Vagina (tissue), 2 donors: ENCODE measurements at places on chromosomes 7 and 10.

DNA sequence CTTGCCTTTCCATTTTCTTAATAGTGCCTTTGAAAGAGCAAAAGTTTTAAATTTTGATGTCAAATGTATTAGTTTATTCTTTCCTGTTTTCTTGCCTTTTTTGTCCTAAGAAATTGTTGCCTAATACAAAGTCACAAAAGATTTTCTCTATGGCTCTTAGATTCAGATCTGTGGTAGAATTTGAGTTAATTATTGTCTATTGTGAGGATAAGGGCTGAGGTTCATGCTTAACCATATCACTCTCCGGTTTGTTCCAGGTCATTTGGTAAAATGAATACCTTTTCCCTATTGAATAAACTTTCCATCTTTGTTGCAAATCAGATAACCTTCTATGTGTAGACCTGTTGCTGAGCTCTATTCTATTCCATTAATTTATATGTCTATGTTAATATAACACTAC, 96.0 kb downstream of the NOD1 start:
- H3K27ac ChIP-seq = no peak overlapping the region
- no peak overlapping the region for H3K4me3 ChIP-seq
- no peak for DNase-seq
- H3K36me3 ChIP-seq = no peaks in the 10 kb centered on the region
- no peaks in the 10 kb centered on the region for H3K4me1 ChIP-seq

DNA sequence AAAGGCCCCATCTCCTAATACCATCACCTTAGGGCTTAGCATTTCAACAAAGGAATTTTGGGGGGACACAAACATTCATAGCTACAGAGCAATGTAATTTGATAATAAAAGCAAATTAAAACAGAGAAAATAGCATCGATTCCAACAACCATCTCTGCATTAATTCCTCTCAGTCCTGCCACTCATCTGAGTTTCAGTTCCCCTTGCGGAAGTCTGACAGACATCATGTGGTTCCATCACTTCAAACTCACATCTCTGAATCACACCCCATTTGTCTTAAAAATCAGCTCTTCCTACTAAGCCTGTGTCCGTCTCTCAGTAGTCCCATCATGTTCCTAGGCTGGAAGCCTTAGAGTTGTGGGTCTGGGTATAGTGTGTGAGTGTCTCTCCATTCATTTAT, 3.6 kb downstream of the ADCK2 start:
- peaks cover 33% of the 10 kb centered on the region for H3K4me1 ChIP-seq
- no peak for DNase-seq
- no peak overlapping the region for H3K27ac ChIP-seq
- H3K36me3 ChIP-seq = peaks cover 7% of the 10 kb centered on the region

- H3K36me3 ChIP-seq = no peaks in the 10 kb centered on the region
- no peak overlapping the region for H3K4me3 ChIP-seq
- no peak for DNase-seq
- H3K27ac ChIP-seq = no peak overlapping the region
- H3K4me1 ChIP-seq = peaks cover 21% of the 10 kb centered on the region
Measured at GRCh38 chr10:117342641-117343040, 32.6 kb downstream of the PDZD8 start.

- no peaks in the 10 kb centered on the region for H3K4me1 ChIP-seq
- H3K4me3 ChIP-seq = no peak overlapping the region
- no peak overlapping the region for H3K27ac ChIP-seq
- no peak for DNase-seq
- H3K27me3 ChIP-seq = no peaks in the 10 kb centered on the region
- H3K36me3 ChIP-seq = peaks cover 17% of the 10 kb centered on the region
Measured at GRCh38 chr7:141624763-141625162, 73.6 kb downstream of the AGK start.

- no peaks in the 10 kb centered on the region for H3K27me3 ChIP-seq
- no peaks in the 10 kb centered on the region for H3K36me3 ChIP-seq
- no peak for DNase-seq
- peaks cover 6% of the 10 kb centered on the region for H3K4me1 ChIP-seq
- no peak overlapping the region for H3K4me3 ChIP-seq
- H3K27ac ChIP-seq = no peak overlapping the region
Measured at GRCh38 chr7:47225387-47226131, 356.4 kb downstream of the TNS3 start.

DNA sequence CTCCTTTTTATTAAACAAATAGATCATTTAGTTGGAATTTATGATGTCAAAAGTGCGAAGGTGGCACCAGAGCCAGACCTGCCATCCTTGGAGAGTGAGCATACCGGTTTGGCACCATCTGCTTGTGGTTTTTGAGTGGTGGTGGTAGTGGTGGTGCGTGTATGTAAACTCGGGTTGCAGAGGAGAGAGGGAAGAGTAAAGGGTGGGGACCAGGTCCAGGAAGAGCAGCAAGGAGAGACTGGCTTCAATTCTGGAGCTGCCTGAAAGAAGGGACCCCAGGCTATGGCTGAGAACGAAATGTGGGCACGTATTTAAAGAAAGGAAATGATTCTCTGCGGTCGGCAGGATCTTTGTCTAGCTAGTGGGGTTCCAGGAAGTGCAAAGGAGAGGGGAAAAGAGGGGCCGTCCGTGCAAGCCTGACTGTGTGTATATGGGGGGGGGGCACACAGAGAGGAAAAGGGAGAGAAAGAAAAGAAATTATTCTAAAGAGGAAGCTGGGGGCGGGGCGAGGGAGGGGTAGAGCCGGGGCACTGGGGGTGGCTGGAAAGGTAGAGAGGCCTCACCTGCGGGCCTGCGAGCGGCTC, 448 bp upstream of the GOLGA7B start:
- DNase-seq = no peak
- no peaks in the 10 kb centered on the region for H3K27me3 ChIP-seq
- H3K27ac ChIP-seq = no peak overlapping the region
- no peaks in the 10 kb centered on the region for H3K36me3 ChIP-seq
- H3K4me3 ChIP-seq = peak overlapping the region; percentile 50

DNA sequence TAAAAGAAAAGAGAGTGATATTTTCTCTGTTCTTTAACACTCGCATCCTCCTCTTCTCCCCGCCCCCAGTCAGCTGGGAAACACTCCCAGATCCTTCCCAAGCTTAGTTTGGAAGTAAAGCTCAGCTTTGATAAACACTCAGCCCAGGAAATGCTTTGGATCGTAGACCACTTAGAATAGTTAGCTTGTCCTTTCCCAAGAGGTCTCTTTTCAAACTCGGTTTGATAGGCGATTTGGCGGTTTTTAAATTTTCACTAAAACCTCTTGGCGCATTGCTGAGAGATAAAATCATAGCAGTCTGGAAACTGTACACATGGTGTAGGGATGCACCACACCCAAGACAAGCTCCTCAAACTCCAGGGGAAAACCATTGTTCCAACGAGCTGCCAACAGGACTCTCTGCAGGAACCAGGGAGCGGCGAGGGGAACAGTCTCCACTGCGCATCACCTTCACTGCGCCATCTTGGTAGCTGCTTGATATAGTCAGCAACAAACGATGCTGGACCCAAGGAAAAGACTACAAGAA, 22.3 kb downstream of the SMURF1 start:
- peaks cover 62% of the 10 kb centered on the region for H3K4me1 ChIP-seq
- H3K4me3 ChIP-seq = no peak overlapping the region
- no peaks in the 10 kb centered on the region for H3K36me3 ChIP-seq
- peak overlapping the region; percentile 27 for H3K27ac ChIP-seq

DNA sequence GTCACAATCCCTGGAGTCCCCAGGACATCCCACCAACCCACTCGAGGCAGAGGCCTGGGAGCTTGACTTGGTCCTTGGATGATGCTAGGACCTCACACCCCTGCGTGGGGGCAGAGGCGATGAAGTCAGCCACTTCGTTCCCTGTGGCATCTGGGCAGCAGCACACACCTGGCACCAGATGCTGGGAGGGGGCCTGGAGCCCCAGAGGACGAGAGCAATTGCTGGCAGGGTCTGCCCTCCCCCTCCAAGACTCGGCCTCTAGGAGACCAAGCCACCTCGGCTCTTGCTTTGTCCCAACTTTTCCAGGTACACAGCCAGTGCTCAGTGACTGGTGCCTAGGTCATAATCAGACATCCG, 39.1 kb downstream of the DPYSL4 start:
- no peaks in the 10 kb centered on the region for H3K36me3 ChIP-seq
- H3K4me1 ChIP-seq = peaks cover 11% of the 10 kb centered on the region
- DNase-seq = no peak
- H3K27ac ChIP-seq = no peak overlapping the region
- H3K27me3 ChIP-seq = no peaks in the 10 kb centered on the region
- no peak overlapping the region for H3K4me3 ChIP-seq

DNA sequence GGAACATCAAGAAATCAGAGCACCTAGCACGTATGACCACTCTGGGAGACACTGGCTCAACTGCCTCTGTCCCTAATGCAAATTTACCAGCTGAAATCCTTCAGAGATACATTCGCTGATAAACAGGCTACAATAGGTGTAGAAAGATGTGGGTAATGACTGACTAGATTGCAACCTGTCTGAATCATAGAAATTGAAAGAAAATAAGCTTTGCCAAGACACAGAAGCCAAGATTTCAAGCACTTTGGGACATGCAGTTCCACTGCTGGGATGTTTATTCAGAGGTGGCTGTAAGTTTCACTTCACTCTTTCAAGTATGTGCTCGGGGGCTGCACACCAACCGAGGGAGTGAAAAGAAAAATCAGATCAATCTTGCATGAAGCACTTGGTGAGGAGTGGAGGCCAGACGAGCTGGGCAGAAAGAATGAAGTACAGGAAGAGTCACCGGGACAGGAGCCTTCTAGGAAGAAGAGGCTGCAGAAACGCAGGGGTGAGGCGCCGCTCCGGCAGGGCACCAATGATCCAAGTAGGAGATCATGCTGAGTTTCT, 276.7 kb downstream of the PARD3 start:
- no peak overlapping the region for H3K4me3 ChIP-seq
- no peak for DNase-seq
- H3K27ac ChIP-seq = no peak overlapping the region
- peaks cover 15% of the 10 kb centered on the region for H3K4me1 ChIP-seq
- no peaks in the 10 kb centered on the region for H3K36me3 ChIP-seq
- H3K27me3 ChIP-seq = no peaks in the 10 kb centered on the region

DNA sequence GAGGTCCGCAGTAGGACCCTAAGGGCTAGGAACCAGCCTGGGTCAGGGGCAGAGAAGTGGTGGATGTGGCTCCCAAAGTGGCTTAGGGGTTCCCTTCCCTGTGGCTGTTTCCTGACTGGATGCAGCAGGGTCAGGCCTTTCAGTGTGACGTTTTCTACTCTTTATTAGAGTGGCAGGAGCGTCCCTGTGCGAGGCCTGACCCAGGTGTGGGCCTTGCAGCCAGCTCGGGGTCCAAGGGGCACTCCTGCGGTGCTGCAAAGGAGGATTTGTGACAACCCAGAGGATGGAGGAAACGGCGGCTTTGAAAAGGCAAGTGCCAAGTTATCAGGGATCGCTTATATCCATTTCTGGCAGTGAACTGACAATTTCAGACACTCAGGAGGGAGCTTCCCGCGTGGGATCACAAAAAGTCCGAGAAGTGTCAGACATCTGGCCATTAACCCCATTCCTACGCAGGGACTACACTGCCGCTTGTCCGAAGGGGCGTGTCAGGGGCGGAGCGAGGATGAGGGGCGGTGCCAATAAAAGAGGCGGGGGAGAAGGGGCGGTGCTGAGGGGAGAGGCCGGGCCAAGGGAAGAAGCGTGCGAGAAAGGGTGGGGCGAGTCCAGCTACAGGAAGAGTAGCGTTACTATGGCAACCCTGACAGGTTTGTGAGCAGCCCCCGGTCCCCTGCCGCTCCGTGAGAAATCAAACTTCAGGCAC, 98.8 kb upstream of the ZNF722 start:
- peaks cover 12% of the 10 kb centered on the region for H3K4me1 ChIP-seq
- DNase-seq = no peak
- H3K4me3 ChIP-seq = peak overlapping the region; percentile 73
- H3K27ac ChIP-seq = no peak overlapping the region

DNA sequence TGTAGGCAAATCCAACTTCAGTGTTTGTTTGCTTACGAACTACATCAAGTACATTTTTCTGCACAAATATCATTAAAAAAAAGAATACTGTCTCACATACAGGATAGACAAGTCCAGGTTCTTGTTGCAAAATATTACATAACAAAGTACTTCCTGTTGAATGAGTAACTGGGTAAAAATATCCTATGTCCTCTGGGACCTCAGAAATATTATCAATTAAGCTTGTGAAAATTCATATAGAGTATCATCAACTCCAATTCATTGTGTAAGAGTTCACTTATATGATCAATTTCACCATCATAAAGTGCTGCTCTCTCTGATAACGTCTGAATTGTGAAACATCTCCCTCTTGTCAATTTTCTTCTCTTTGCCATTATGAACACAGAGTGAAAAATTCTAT, 22.6 kb downstream of the HERC4 start:
- H3K4me3 ChIP-seq = no peak overlapping the region
- H3K27me3 ChIP-seq = no peaks in the 10 kb centered on the region
- no peaks in the 10 kb centered on the region for H3K36me3 ChIP-seq
- H3K4me1 ChIP-seq = peaks cover 4% of the 10 kb centered on the region
- H3K27ac ChIP-seq = no peak overlapping the region

DNA sequence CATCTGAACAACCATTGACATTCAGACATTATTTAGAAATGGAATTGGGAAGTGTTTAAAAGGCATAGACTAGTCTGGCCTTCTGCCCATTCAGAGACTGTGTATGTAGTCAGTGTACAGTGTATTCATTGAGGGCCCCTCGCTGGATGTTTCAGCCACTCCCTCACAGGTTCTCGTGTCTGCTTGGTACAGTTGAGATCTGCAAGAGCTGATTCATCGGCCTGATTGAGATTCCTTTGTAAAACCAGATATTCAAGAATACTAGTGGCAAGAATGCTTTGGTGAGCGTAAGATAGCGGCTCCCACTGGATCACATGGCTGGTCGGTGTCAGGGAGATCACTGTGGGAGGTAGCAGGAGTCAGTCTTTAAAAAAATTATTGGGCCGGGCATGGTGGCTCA, 119.5 kb downstream of the TCF7L2 start:
- no peak overlapping the region for H3K4me3 ChIP-seq
- no peak overlapping the region for H3K27ac ChIP-seq
- H3K36me3 ChIP-seq = no peaks in the 10 kb centered on the region

GRCh38 chr7:148382596-148382995, 208.0 kb upstream of the C7orf33 start:
- H3K4me3 ChIP-seq = no peak overlapping the region
- H3K4me1 ChIP-seq = no peaks in the 10 kb centered on the region
- DNase-seq = peak; percentile 44
- H3K27me3 ChIP-seq = no peaks in the 10 kb centered on the region
- H3K36me3 ChIP-seq = no peaks in the 10 kb centered on the region
- H3K27ac ChIP-seq = no peak overlapping the region

- H3K27ac ChIP-seq = no peak overlapping the region
- no peaks in the 10 kb centered on the region for H3K36me3 ChIP-seq
- no peaks in the 10 kb centered on the region for H3K4me1 ChIP-seq
Measured at GRCh38 chr7:79420464-79420863, 33.0 kb downstream of the MAGI2 start.

DNA sequence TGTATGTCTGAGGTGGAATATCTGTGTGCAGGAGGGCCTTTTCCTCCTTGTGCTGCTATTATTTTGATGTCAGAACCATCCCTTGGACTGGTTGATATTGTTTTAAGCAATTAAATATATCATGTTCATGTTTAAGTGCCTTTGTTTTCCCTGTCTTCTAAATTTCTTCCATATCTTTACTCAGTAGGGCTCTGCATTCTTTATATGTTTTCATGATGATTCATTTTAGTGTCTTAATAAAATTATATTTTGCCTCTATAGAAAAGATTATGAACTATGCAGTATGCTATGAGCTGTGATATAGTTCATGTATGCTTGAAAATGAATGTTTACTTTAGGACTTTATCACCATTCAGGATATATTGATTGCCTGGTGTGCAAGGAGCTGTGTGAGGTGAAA, 34.8 kb downstream of the AHR start:
- peaks cover 6% of the 10 kb centered on the region for H3K4me1 ChIP-seq
- DNase-seq = no peak
- H3K27me3 ChIP-seq = no peaks in the 10 kb centered on the region
- H3K27ac ChIP-seq = no peak overlapping the region
